ENCODE measurements at places on chromosomes 1 and 21.
A peak's percentile ranks its signal among the peaks of the same experiment; 100 is the strongest.

DNA sequence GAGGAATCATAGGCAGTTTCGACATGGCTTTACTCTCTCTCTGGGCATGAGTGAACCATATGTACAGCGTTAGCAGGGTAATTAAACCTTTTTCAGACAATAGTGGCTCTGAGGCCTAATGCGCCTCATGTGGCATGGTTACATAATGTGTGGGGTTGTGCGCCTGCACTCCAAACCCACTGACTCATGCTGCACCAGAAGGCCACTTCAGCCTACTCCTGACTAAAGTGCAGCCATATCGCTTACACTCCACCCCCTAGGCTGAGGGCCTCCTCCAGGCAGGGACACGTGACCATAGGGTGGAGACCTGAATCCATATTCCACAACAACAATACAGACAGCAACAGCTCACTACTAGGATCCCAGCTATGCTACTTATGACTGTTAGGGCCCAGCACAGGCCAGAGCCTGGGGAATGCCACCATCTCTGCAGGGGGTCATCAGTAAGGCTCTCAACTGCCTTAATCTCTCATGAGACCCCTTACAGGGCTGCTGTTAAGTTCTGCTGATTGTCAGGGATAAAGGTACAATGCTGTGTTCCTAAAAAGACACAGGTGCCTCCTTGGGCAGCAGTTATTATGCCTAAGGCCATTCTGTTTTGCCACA is 13.4 kb upstream of the ODF2L start:
- DNase-seq: no peak

GRCh38 chr1:236204656-236205055 is 62.3 kb downstream of the GPR137B start:
- DNase-seq: no peak

DNA sequence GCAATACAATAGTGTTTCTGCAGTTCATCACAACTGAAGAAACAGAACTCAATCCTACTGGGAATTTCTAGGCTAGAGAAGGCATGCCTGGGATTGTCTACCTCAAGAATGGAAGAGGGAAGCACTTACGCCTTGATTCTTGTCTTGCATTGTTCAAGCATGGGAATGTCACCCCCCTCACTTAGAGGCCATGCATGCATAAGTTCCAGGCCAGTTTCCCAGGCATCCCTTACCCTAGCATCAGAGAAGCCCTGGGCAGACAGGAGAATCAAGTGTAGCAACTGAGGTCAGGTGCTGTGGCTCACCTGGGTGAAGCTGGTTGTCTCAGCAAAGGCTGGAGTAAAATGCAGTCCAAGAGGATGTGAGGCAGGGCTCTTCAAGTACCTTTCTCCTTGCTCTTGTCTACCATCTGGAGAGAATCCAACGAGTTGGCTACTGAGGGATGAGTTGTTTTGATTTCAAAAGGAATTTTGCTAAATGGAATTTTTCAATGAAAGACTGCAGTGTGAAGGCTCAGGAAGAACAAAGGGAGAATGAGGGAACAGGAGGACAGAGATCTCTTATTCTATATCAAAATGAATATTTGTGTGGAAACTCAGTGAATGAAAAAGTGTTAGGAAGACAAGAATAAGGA is 174.3 kb downstream of the NEK7 start:
- no peak for DNase-seq

DNA sequence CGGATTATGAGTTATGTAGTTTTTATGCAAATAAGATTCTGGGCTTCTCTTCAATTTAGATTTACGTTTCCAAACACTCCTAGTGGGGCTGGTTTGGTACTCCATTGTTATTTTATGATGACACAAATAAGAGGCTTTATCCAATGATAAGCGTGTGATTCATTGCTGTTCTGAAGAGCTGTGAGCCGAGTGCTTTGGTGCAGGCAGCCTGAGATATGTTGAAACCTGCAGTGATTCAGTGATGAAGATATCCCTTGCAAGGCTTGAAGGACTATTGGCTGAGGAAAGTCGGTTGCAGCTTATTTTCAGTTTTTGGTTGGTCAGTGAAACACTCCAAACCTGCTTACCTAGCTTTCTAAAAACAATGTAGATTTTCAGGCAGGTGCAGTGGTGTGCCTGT is 112.2 kb downstream of the RYR2 start:
- DNase-seq: no peak

DNA sequence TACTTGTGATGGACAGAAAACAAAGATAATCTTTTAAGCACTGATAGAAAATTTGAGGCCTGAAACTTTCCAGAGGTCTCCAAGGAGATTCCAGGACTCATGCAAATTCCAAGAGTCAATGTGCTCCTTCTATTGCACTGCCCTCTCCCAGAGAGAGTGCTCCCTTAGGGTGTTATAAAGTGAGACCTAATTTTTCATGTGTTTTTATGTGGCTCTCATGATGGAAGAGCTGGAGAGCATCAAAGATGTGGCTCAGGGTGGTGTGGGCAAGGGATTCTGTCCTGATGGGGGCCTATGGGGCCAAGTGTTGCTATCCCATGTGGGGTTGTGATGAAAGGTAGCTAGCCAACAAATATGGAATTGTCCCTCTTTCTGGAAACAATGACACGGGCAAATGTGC is 101.3 kb downstream of the PRRX1 start:
- no peak for DNase-seq

DNA sequence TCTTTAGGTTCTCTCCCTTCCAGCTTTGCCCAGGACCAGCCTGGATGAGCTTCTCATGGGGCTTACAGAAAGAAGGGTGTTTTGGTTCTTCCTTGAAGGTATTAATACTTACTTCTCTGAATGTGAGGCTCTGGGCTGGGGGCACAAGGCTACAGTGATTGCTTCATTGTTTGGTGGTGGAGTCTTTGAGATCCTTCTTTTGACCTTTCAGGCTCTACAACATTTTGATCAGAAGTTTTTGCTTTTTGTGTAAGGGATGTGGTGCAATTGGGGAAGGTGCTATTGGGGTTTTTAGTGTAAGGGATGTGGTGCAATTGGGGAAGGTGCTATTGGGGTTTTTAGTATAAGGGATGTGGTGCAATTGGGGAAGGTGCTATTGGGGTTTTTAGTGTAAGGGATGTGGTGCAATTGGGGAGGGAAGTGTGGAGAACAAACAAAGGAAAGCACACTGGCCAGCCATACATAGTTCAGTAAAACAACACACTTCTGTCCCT is 103.6 kb upstream of the IVNS1ABP start:
- DNase-seq: no peak

DNA sequence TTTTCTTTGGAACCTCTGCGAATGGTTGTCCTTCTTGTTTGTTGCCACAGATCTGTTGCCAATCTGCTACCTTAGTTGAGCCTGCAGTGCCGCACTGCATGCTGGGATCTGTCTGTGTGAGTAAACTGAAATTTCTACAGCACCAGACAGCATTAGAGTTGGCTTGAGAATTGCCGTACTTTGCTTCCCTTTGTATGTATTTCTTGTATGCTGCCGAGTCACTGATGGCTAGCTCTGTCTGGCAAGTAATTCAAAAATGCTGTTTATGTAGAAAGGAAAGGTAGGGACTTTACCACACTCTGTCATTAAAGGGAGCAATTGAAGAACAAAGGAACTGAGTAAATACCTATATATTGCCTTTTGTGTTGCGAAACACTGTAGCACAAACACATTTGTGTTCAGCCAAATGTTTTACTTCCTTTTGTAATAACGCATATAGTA is 857.4 kb downstream of the USP25 start:
- no peak for DNase-seq

- DNase-seq: no peak
These were observed 176.4 kb downstream of the ZNF281 start for GRCh38 chr1:200233393-200233792.

GRCh38 chr1:167200749-167201148 is 19.9 kb upstream of the POU2F1 start:
- DNase-seq: no peak

DNA sequence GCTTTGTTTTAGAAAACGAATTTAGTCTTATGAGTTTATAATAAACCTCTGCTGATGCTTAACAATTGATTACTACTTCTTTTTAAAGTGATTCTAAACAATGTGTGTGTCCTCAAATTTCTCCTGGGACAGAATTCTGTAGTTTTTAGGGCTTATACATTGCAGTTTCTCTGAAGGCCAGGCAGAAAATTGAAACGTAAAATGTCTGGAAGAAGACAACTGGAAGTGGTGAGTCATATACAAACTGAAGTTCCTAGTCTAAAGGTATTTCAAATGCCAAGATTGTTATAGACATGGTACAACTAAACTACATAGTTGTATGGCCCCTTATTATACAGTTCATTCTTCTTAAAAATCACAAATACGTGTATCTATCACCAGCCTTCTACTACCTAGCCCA is 30.5 kb upstream of the RC3H1 start:
- DNase-seq: no peak

- DNase-seq: no peak
These were observed 242.4 kb upstream of the GREM2 start for GRCh38 chr1:240854367-240854766.

DNA sequence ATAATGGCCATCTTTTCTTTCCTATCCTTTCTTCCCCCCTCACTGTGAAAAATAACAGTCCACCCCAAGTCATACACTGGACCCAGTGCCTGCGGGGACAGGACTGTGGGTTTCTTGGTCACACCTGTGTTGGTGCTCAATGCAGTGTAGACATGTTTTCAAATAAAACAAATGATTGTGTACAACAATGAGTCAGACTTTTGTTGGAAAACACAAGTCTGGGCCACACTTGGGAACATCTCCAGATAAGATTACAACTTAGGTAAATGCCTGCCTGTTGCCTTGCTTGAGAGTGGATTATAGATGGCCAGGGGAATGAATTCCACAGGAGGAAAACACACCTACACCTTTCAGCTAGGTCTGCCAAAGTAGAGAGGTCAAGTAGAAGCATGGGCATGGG is 34.1 kb downstream of the PDPN start:
- no peak for DNase-seq

GRCh38 chr1:118949315-118949714 is 38.8 kb downstream of the TBX15 start:
- DNase-seq: no peak

GRCh38 chr21:38402795-38403194 is 95.5 kb downstream of the ERG start:
- DNase-seq: no peak

GRCh38 chr1:203038891-203039608 is 12.8 kb downstream of the PPFIA4 start:
- DNase-seq: peak; percentile 29

- no peak for DNase-seq
These were observed 47.3 kb downstream of the LYPLAL1 start for GRCh38 chr1:219220945-219221344.

DNA sequence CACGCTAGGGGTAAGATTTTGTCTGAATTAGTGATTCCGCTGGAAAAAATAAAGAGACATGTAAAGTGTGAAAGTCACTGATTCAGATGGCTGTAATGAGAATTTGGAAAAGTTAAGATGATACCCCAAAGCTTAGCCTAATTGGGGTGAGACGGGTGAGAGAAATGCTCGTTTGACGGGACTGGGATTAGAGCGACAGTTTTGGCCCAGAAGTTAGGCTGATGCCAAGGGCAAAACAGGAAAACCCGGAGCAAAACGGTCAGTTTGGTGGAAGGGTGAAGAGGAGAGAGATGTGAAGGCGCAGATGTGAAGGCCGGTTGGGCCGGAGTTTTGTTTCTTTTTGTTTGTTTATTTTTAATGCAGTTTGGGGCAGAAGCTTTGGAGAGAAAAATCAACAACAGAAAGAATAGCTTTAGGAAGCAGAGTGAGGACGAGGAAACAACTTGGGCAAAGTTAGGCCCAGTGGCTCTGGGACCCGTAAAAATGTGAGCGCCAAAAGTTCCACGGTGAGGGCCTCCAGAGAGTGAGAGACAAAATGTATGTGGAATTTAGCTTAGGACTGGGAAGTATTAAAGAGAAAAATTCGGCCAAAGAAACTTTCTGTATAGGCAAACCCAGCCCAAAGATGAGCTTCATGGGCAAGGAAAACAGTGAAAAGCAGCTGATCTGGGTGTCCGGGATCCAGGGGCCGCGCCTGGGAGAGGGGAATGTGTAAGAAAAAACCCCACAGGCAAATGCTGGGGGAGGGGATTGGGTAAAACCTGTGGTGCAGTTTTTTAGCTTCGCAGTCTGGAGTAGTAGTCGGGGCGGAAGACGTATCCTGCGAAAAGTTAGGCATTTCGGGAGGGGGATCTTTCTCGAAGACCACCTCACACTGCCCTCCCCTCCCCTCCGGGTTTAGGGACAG is 1.2 kb downstream of the DMRTA2 start:
- no peak for DNase-seq

DNA sequence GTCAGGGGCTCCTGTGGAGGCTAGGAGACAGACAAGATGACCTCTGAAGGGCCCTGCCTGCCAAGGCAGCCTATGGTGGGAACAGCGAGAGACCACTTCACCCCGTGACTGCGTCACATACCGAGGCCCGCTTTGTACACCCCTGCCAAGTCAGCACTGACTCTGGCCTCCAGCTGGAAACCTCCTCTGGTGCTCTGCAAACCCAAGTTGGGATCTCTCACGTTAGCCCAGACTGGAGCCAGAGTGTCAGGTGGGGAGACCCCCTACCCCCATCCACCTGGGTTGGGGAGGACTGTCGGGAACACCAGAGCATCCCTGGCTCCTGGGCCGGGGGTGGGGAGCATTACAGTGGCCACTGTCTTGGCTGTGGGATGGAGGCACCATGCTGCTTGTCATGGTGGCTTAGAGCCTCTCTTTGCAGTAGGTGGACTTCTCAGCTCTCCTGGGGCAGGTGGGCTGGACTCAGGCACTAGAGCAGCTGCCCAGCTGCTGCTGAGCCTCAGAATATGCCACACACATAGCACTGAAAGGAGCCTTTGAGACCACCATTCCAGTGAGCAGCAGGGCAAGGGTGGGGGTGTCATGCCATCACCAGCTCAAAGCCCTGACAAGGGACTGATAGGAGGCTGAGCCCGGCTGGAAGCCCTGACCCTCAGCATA is 50.4 kb downstream of the ELK4 start:
- DNase-seq: no peak

DNA sequence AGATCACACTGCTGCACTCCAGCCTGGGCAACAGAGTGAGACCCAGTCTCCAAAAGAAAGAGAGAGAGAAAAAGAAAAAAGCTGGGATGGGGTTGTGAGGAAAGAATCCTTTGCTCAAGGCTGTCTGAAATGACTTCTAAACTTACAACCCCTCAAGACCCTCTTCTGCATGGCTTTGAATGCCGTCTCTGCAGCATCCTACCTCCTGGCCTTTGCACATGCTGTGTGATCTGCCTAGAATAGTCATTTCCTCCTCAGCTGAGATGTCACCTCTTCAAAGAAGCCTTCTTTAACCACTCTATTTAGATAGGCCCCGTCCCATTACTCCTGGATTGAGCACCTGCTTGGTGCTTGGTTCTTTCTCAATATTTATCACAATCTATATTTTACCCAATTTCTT is 17.4 kb upstream of the TRIM63 start:
- DNase-seq: no peak
